ENCODE measurements at places on chromosomes 11 and 22. TPM values are rescaled to one million over a fixed set of nuclear protein-coding genes. Genes with fewer than 3 reads are reported as not detected.

DNA sequence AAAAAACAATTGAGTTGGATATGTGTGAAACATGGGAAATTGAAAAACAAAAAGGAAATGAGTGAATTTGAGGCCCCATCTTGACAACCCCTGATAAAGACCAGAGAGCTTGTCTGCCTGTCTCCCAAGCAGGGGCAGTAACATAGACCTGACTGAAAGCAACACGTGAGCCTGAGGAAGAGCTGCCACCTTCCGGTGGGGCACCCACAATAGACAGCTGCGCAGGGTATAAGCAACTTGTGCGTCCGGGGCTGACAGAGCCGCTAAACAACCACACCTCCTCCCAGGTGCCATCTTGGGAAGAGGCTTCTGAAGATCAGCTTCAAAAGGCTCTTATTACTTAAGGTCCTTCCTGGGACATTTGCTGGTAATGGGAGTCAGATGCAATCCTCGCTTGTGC lies 166.8 kb downstream of the NTM start:
- DNase-seq: no peak

GRCh38 chr11:27571154-27571810 lies 64.7 kb upstream of the LIN7C start:
- no peak for DNase-seq

- DNase-seq: no peak
These were observed 1.2 kb upstream of the TSKU start for GRCh38 chr11:76781807-76782530.

GRCh38 chr11:27217948-27218420 lies 145.0 kb downstream of the CCDC34 start:
- no peak for DNase-seq

CATSPERZ gene
- 278 TPM for total RNA-seq

PGM2L1 gene
- 1.8 TPM for total RNA-seq

MPZL2 gene
- 1.7 TPM for total RNA-seq

LRRC32 gene
- 9.1 TPM for total RNA-seq

ARL2 gene
- 154 TPM for total RNA-seq

Data from testis (tissue), 5 donors.